ENCODE measurements at places on chromosomes 11 and 22.

GRCh38 chr22:20650294-20651207 is 123.4 kb upstream of the SERPIND1 start:
- DNase-seq: no peak

- DNase-seq: no peak
Observed at GRCh38 chr11:69372589-69373250, 78.8 kb downstream of the MYEOV start.

GRCh38 chr11:104442321-104442720 is 278.4 kb upstream of the PDGFD start:
- no peak for DNase-seq

DNA sequence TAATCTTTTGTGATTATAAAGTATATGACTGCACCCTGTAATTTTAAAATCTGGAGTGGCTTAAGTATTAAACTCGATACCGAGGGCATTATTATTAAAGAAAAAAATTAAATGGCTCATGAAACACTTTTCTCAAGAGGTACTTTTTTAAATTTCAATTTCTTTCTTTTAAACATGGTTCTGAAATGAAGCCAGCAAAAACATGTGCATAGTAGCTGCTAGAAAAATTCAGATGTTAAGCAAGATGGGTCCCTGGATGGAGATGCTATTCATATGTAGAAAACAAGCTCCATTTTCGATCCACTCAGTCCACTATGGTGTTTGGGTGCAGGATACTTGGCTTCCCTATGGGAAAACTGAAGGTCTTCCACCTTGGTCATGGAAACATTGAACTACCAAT is 189.5 kb downstream of the PGR start:
- no peak for DNase-seq

DNA sequence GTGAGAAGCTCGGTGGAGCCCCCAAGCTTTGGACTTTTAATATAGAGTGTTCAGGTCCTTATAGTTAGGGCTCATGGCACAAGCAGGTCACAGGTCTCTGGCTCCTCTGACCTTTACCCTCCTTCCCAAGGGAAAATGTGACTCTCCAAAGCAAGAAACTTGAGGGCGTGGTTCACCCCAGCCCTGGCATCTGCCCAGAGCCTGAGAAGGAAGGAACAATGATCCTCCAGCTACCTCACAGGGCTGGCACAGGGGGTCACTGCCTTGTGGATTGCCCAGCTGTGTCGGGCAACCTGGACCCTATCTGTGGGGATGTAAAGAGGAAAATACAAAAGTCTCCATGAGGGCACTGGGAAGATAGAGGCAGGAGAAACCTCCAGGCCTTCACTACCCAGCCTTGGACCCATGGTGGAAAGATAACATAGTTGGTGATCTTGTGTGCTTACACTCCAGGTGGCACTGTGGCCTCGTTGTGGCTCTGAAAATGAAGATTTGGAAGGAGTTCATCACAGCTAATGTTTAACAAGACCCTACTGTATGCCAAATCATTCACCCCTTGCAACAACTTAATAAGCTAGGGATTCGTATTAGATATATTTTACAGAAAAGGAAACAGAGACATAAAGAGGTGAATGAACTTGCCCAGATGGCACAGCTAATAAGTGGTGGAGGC is 3.8 kb upstream of the ZNF195 start:
- DNase-seq: no peak

DNA sequence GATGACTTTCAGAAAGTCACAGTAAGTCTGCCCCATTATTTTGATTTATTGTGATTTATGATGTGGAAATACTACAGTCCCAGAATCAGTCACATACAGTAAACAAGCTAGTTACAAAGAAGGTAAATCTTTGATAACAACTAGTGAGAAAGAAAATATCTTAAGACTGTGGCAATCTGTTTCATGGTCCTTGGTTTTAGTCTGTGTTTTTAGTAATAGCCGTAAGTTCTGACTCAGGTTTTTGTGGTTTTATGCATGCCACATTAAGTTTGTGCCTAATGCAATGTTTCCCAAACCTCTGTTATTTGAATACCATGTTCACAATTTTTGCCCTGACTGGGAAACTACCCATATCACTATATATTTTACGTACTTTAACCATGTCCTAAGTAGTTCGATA is 6.7 kb downstream of the CEP295 start:
- no peak for DNase-seq

GRCh38 chr11:87460279-87460678 is 422.5 kb downstream of the TMEM135 start:
- no peak for DNase-seq

DNA sequence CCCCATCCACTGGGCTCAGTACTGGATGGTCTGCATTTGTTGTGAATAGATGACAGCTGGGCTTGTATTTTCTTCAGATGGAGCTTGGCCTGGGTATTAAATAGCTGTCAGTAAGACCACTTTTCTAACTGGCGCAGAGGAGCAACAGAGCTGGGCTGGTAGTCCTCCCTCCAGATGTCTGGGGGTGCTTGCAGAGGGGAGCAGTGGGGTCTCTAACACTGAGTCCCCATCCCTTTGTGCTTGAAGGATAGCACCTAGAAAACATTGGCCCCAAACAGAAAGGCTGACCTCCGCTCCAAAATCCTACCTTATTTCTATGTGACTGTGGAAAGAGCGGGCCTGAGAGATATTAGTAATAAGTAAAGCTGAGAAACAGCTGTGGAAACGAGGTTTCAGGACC is 131.6 kb upstream of the E2F8 start:
- no peak for DNase-seq

DNA sequence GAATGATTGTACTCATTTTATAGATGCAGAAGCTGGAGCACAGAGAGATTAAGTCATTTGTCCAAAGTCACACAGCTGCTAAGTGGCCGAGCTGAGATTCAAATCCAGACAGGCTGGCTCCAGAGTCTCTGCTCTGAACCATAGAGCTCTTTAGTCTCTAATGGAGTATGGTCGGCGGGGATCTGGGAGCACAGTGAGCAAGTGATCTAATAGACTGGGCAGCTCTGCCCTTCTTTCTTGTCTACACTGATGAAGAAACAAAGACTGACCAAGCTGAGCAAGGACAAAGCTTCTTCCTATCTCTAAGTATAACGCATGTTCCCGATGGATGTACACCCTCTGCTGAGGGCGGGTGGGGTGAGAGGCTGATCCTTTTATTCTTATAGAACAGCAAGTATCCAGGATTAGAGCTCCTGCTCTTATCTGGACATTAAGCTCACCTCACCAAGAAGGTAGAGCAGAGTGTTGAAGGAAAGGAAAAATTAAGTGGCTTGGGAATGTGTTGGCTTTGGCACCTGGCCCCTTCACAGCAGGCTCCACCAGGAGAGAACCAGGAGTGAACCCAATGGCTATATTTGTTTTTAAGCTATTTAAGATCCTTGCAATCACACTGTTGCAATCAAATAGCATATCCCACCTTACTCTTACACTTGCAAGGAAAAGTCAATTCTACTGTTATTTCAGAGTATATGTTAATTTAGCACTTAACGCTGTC is 68.7 kb downstream of the ETS1 start:
- no peak for DNase-seq

- no peak for DNase-seq
Observed at GRCh38 chr11:68009391-68010089, 587 bp upstream of the ALDH3B1 start.

GRCh38 chr11:47860536-47860935 is 12.4 kb upstream of the NUP160 start:
- DNase-seq: no peak

DNA sequence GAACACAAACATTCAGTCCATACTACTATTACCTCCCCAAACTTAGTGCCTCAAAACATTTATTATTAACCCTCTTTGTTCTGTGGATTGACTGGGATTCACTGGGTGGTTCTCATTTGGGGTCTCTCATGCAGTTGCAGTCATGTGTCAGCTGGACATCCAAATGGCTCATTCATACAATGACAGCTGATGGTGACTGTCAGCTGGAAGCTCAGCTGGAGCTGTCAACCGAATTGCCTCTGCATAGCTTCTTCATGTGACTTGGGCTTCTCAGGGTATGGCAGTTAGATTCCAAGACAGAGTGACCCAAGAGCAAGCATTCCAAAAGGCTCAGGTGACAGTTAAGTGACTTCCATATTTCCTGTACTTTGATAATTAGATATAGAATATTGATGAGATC is 85.2 kb downstream of the CCDC34 start:
- DNase-seq: no peak

DNA sequence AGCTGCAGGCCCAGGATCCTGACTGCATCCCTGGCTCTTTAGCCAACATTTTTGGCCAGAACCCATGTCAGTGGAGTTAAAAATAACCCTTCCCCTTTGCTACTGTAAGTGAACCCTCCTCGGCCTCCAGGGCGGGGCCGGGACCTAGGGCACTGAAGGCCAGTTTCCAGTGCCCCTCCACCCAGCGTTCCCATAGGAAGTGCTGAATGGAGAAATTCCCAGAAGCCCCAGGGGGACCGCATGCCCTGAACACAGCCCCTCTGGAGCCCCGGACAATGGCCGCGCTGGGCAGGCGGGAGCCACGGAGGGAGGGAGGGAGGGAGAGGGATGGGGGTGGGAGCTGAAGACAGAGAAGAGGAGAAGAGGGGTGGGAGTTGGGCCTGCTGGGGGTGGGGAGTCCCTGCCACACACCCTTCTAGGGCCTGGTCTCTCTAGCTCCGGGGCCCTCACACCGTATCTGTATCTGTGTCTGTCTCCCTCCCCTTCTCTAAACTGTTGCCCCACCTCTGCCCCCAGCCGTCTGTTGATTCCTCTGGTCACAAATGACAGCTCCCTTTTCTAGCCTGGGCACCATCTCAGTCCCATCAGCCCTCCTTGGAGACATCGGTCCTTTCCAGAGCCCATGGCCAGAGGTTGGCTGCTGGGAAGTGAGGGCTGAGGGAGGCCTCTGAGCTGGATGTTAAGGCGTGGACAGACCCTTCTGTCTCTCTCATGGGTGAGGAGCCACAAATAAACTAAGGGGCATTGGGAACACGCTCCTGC is 10.9 kb downstream of the PDGFB start:
- no peak for DNase-seq

- no peak for DNase-seq
Observed at GRCh38 chr11:78549624-78550409, 24.8 kb downstream of the NARS2 start.

DNA sequence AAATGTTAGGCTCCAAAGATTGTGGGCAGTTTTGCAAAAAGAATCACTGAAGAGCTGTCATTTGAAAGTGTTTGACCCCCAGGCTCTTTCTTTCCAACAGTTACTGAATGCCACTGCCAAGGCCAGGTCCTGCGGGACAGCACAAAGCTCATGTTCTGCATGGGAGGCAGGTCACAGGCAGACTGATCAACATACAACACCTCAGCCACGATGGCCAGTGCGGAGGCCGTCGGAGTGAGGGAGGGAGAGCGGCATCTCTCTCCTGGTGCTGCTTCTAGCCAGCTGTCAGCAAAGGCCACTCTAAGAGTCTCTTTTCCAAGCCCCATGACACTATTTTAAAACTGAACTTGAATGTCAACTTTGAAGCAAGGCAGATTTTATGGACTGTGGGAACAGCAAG is 49.9 kb downstream of the ARFGAP3 start:
- DNase-seq: no peak

GRCh38 chr11:102994105-102994504 is 38.6 kb upstream of the MMP13 start:
- no peak for DNase-seq

DNA sequence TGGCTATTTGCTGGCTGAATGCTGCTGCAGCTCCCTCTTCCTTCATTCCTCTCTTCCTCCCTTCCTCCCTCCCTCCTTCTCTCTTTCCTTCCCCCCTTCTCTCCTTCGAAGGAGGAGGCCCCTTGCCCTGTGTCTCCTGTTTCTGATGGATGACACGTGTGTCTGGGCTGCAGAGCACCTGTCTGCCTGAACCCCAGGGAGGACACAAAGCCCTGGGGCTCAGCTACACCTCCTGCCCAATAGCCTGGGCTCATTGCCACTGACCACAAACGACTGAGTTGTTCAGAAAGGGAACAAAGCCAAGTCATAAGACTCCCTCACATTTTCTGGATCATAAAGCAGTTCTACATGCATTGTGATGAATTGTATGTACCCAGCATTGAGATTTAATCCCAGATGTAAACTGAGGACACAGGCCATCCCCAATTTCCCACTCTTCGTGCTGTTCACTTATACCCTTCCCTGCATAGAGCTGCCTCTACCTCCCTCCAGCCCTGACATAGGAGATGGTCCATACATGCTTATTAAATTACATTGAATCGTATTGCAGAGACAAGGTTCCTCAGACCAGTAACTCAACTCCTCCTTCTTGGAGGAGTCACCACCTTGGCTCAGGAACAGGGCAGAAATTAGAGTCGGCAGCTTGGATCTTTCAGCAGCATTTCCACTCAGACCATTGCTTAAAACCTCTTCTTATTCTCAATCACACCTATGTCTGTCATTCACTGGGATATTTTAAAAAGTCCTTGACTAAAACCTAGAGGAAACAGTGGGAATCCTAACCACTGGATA is 1.2 kb downstream of the CSRP3 start:
- DNase-seq: no peak

DNA sequence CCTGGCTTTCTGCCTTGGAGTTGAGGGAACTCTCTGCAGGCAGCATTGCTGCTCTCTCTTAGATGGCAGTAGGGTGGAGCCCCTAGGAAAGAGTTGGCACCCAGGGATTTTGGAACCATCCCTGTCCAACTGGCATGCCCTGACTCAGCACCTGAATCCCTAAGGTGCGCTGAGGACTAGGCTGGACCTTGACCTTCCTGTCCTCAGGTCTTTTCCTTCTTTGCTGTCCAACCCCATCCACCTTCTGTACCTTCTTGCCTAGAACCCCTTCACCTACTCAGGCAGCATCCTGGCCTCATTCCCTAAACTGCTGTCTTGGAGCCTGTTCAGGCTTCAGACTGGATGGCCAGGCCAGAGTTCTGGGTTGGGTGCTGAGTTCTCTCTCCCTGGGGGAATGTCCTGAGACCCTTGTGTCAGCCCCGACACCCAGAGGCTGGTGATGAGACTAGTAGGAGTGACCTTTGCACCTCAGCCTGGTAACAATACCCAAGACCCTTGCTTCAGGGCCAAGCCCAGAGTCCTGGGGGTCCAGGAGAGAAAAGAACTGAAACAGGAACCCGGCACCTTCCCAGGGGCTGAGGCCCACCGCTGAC is 2.5 kb upstream of the POLD4 start:
- DNase-seq: no peak

DNA sequence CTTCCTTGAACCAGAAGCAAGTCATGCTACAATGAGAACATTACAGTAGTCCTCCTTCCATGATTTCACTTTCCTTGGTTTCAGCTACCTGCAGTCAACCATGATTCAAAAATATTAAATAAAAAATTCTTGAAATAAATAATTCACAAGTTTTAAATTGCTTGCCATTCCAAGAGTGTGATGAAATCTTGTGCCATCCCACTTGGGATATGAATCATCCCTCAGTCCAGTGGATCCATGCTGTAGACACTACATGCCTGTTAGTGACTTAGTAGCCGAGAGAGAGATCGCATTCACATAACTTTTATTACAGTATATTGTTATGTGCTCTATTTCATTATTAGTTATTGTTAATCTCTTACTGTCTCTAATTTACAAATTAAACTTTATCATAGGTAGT is 6.0 kb downstream of the HOATZ start:
- no peak for DNase-seq

- DNase-seq: no peak
Observed at GRCh38 chr11:104275992-104276391, 112.0 kb upstream of the PDGFD start.

Data from stimulated activated CD4-positive, alpha-beta T cell treated with anti-CD3 and anti-CD28 coated beads, Interleukin-12 subunit alpha, Interleukin-12 subunit beta, amount 100 ng/mL, for 4 hours (primary cell).